Frontal cortex (tissue), 4 donors: ENCODE measurements at places on chromosomes 16 and 17. TPM values are rescaled to one million over a fixed set of nuclear protein-coding genes. Genes with fewer than 3 reads are reported as not detected.
A peak's percentile ranks its signal among the peaks of the same experiment; 100 is the strongest.

DNA sequence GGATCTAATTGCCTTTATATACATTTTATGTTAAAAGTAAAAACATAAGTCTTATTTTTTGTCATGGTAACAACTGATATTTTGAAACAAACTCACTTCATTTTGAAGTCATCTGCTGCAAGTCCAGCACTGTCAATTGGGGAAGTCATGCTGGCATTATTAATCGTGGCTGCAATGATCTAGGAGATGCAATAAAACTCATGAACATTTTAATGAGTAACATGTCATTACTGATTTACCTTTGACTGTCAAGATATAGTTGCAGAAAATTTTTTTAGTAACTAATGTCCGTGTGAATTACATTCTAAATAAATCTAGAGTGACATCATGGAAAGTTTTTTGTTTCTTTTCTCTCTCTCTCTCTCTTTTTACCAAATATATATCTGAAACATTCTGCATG is 17.3 kb upstream of the KRT24 start:
- no peak for DNase-seq

GRCh38 chr17:40121181-40122135 is at the start of gene MSL1:
Gene MSL1, plus strand, starts transcription at chr17:40121971. Its CDS starts 642 bp downstream, at chr17:40122613.
- DNase-seq: peak; percentile 92

GRCh38 chr17:63611354-63611753 is 10.7 kb downstream of the TACO1 start:
- no peak for DNase-seq

DNA sequence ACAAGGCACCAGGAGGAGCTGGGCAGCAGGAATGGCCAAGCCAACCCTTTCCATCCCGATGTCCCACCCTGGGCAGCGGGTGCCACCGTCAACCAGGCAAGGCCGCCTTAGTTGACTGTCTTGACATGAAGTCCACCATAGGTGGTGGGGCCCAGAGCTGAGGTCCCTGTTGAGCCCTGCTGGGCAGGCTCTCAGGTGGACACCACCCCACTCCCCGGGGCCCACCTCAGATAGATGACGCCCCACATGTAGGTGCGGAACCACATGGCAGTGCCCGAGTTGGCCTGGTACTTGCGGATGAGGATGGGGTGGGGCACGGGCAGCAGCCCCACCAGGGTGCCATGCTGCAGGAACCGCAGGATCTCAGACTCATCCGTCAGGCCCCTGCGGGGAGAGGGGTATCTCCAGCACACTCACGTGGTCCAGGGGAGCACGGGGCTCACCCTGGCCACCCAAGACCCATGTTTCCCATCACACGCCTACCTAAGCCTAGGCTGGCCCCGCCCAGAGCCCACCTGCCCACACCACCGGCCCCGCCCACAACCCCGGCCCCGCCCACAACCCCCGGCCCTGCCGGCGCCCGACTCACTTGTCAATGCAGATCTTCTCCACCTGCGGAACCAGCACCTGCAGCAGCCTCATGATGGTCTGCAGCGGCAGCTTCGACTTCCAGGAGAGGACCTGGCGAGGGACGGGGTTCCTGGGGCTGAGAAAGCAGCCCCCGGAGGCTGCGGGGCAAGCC is 16.2 kb downstream of the OTOP3 start:
- DNase-seq: no peak

DNA sequence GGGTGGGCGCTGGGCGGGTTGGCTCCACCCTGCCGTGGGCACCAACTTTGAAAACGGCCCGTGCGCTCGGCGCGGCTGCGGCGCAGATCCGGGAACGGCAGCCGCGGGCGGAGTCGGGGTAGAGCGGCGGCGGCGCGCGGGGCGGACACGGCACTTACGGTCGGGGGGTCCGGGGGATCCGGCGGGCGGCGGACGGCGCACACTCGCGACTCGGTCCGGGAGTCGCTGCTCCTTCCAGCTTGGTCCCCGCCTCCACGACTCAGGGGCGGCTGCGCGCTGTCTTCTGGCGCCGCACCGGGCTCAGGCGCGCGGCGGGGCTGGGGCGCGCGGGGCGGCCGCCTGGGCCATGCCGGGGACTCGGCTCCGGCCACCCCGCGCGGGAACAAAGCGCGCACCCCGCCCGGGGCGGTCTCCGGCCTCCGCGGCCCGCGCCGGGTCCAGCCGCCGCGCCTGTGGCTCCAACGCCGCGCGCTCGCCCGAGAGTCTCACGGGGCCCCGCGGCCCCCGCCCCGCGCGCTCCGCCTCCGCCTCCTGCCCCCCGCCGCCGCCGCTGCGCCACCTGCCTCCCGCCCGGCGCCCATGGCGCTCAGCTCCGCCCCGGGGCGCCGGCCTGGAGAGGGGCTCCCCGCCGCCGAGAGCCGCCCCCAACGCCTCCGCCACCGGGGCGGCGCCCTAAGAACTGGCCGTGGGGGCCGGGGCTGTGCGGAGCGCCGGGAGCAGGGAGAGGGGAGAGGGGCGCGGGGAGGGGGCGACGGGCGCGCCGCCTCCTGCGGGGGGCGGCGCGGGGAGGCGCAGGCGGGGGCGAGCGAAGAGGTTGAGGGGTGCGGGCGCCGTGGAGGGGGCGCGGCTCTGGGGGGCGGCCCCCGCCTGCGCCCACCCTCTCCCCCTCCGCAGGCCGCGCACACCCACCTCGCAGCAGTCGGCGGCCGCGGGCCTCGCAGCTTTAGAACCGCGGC is 35.9 kb downstream of the CBFA2T3 start:
- peak; percentile 64 for DNase-seq

GRCh38 chr17:69170377-69170776 is 28.7 kb upstream of the ABCA6 start:
- DNase-seq: no peak

- DNase-seq: no peak
Observed at GRCh38 chr16:66853261-66854139, 9.3 kb downstream of the CA7 start.

DNA sequence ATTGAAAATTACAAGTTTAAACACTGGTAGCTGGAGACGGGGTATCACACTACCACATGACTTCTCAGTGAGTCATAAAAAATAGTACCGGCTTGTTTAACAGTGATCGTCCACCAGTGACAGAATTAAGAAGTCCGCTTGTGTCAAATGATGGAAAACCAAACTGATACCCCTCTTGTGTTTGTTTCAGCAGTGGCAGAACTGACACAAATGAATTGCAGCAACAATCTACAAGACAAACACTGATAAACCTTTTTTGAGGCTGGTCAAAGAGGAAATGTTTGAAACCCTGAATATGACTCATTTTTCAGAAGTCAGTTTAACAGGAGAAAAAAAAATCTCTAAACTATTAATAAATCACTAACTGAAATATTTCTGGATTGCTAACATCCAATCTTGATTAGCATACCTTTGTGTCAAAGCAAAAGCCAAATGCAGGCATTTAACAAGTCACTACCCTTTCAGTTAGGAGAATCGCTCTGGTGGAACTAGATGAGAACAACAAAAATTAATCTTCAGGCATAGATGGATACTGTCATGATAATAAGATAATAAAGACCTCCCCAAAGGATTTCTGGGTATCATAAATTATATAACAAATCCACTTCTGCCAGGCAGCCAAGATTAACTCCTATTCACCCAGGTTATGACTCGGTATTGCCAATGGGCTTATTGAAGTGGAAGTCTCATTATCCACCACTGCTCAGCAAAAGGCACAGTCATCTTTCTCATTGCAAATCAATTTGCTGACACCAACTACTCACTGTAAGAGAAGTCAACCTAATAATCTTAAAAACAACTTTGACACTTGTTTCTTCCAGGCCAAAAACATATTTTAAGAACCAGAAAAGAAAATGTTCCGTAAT is 20.8 kb downstream of the DCUN1D3 start:
- DNase-seq: no peak

DNA sequence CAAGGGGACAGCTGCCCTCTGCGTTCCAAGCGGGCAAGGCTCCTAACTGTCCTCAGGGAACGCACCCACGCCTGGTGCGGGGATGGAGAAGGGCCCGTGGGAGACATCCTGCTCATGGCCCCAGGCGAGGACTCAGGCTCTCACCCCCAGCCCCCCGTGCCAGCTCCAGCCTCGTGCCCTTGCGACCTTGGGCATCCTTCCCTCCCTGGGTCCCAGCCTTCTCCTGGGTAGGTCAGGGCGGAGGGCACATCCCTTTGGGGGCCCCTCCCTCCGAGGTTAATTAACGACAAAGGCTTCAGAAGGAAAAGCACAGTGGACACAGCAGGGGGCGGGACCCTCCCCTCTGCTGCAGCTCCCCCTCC is 3.0 kb downstream of the PGAP6 start:
- no peak for DNase-seq

KSR1 gene
- total RNA-seq: 12.6 TPM

KIF2B gene
- not detected for total RNA-seq

PDILT gene
- total RNA-seq: not detected

SOCS7 gene
- total RNA-seq: 51.0 TPM

HIC1 gene
- total RNA-seq: 3.3 TPM

KRT27 gene
- total RNA-seq: not detected

CFAP52 gene
- total RNA-seq: 0.41 TPM

TP53TG3C gene
- total RNA-seq: not detected

SLC52A1 gene
- not detected for total RNA-seq

TBX21 gene
- 0.82 TPM for total RNA-seq
